ENCODE measurements at places on chromosomes 4 and X. TPM values are rescaled to one million over a fixed set of nuclear protein-coding genes. Genes with fewer than 3 reads are reported as not detected.

GRCh38 chr4:96352051-96352517 lies 512.2 kb downstream of the PDHA2 start:
- DNase-seq, result no peak

- DNase-seq, result no peak
Observed at GRCh38 chrX:25052798-25053534, 37.2 kb upstream of the ARX start.

DNA sequence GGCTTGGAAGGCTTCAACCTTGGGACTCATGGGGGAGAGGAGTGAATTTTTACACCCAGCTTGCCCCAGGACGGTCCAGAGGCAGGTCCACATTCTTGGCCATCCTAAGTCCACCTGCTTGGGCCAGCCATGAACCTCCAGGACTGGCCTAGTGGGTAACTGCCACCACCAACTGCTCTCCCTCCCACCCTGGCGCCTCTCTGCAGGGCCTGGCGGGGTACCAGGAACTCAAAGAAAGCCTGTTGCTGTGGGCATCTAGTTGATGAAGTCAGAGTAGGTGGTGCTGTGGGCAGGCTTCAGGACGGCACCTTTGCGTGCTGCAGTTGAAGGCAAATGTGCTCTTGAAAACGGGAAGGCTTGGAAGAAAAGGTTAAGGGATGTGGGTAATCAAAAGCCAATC lies 12.0 kb downstream of the BCOR start:
- DNase-seq, result no peak

The SERPINA7 gene
- total RNA-seq, result not detected

The TEX13A gene
- not detected for total RNA-seq

All from uterus (tissue), 4 donors.